ENCODE measurements at places on chromosomes 6 and 20.

- no peak for DNase-seq
Measured at GRCh38 chr6:98670045-98670746, 164.2 kb upstream of the POU3F2 start.

GRCh38 chr20:35578469-35578868 lies 36.6 kb downstream of the ERGIC3 start:
- no peak for DNase-seq

- no peak for DNase-seq
Measured at GRCh38 chr20:57619051-57619831, 985 bp downstream of the ZBP1 start.

- peak; percentile 92 for DNase-seq
Measured at GRCh38 chr6:158894193-158894592, 75.0 kb upstream of the EZR start.

- no peak for DNase-seq
Measured at GRCh38 chr20:38131588-38132121, 33.4 kb downstream of the TGM2 start.

- DNase-seq, result peak; percentile 49
Measured at GRCh38 chr6:166515072-166515810, 71.2 kb downstream of the RAMACL start.

GRCh38 chr6:120116343-120116742 lies 766.8 kb upstream of the MAN1A1 start:
- no peak for DNase-seq

GRCh38 chr6:148407372-148407771 lies 64.7 kb downstream of the SASH1 start:
- DNase-seq, result no peak

GRCh38 chr6:32895006-32895345 lies 41.0 kb downstream of the PSMB9 start:
- DNase-seq, result no peak

DNA sequence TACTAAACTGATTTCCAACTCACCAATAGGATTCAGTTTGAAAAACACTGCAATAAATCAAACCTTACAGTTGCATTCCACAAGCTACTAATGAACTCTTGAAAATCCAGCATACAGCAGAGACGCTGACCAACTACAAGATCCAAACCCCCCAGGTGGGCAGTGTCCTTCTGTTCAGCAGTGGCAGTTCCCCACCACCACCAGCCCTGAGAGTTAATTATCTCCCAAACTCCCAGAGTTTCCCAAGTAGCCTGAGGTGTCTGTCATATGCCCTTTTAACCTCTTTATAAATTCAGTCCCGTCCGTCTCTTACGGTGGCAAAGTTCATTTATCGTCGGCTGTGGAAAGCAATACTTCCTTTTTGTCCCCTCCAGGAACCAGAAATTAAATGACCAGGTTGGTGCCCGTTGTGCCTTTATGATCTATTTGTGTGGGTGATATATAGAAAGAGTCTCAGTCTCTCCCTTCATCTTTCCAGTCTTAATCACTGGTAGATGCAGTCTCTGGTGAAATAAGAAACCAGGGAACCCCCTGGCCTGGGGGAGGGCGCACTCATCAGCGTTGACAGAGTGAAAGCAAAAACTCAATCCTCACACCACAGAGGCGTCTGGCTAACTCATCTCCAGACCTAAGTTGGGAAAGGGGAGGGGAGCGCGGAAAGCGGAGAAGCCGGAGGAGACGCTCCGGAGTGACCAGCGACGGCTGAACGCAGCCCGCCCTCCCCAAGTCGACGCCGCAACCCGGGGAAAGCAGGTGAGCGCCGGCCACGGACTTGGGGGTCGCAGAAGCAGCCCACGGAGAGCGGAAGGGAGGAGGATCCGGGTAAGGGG lies 717 bp downstream of the MRPL14 start:
- DNase-seq, result peak; percentile 61

DNA sequence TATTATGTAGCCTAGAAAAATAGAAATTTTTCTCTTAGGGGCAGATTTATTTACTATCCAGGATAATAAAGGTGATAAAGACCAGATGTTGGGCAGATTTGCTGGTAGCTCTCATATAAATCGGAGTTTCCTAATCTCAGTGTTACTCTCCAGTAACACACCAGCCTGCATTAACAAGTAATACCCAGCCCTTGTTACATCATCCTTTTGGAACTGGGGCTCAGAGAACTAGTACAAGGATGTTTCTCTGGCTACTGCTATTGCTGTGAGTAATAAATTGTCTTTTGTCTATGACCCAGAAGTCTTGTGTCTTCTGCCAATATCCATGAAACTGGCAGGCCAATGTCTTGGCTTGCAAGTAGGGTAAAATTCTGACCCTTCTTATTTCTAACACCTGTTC lies 16.8 kb downstream of the TPD52L1 start:
- DNase-seq, result no peak

GRCh38 chr6:161128230-161128629 lies 136.7 kb downstream of the MAP3K4 start:
- DNase-seq, result no peak

DNA sequence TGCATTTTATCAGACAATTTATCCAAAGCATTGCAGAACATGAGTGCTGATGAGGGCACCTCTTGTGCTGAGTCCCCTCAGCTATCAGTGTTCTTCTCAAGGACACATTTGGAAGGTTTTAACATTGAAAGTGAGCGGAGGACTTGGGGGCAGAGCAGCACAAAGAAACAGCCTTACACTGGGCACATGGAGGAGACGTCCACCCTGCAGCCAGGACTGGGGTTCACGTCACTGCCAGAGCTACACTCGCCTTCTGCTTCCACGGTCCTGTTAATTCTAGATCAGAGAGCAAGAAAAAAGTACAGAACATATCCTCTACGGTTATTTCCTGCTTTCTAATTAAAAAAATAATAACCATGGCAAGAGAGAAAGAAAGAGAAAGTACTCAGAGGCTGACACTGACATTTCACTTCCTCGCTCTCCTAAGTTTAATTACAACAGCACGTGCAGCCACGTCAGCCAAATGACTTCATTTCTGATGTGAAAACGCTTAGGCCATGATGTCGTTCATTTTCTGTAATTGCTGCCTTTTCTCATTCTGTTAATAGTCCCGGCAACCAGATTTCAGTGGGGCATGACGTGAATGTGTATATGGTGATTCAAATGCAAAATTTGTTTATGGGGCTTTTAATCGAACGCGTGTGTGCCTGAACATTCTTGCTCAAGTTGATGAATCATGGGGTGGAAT lies 5.1 kb downstream of the PRND start:
- no peak for DNase-seq

DNA sequence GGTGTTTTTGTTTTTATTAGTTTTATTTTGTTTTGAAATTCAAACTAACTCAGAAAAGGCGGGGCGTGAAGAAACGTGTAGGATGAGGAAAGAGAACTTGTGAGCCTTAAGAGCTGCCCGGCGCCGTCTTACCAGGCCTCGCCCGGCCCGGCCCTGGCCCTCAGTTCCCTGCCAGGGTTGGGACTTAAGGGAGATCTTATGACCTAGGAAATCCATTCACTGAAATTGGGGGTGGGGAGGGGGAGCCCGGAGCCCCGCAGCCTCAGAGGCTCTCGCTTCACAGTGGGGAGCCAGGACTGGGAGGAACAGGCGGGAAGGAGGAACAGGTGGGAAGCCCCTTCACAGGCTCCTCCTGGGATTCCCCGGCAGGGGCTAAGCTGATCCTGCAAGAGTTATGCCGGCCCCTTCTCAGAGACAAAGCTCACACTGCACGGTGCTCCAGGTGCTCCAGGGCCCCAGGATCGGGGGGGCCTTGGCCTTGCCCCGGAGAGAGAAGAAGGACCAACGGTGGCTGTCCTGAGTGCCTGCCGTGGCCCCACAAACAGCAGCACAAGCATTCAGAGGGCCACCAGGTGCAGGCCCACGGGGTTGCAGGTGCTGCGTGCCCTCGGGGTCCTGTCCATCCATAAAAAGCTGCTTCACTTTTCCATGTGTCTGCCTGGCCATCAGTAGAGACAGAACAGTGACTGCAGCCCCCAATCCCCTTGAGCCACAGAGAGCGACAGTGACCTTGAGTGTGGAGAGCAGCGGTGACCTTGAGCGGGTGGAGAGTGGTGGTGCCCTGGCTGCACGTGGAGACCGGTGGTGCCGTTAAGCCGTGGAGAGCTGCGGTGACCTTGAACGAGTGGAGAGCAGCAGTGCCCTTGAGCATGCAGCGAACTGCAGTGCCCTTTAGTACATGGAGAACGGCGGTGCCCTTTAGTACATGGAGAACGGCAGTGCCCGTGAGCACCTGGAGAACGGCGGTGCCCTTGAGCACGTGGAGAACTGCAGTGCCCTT lies 152.7 kb downstream of the DLL1 start:
- no peak for DNase-seq

DNA sequence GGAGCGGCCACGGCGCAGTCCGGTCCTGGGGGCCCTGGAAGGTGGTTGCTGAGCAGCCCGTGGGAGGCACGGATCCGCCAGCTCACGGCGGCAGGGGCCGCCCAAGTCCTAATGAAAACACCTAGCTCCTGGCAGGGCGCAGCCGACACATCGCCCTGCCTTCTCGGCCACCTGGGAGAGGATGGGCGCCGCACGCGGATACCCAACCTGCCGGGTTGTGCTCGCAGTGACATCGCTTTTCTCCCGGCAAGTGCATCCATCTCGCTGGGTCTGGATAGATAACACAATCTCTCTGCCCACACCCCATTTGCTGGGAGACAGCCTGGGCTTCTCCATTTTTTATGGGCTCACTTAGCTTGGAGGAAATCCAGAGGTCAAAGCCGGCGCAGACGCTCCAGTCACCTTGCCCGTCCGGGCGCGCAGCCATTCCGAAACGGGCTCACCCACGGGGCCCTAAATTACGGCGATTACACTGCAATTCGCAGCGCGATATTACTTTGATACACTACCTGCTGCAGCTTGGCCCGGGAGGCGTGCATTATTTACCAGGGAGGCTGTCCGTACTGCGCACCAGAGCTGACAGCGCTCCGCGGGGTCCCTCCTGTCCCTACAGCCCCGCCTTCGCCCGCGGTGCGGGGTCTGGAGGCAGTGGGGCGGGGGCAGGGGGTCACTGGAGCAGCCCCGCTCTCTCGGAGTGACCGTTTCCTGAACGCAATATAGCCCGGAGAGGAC lies 36.2 kb upstream of the CCDC167 start:
- peak; percentile 32 for DNase-seq

GRCh38 chr6:169800116-169800667 lies 48.8 kb downstream of the ERMARD start:
- no peak for DNase-seq

DNA sequence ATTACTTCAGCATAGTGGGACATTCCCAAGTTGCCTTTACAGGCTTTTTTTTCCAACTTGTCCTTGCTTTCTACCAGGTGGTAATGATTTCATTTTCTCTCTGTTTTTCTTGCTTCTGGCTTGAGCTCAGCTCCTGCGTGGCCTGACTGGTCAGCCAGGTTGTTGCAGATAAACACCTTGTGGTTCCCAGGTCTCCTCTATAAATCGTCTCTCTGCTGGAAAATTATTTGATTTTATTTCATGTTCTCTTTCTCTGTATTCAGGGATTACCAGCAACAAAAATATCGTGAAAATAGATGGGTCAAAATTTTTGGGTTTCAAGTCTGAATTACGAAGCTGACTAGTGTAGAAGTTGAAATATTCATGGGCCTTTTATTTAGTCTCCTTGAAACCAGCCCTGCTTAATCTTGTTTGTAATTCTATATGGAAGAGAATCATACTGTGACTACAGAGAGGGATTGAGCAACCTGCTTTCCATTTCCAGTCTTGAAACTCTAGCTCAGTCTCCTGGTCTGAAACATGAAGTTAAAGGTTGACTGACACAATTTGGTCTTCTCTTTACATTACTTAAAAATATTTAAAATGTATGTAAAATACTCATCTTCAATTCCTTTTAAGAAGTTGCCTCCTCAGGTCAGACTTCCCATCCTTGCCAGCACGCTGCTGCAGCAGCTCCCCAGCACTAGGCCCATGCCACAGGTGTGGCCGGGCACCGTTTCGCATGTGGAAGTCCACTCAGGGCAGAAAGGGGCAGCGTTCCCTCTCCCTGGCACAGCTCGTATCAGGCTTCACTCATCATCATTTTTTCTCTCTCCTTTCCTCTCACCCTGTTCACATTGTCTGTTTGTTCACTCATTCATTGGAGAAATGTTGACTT lies 7.1 kb downstream of the DUSP22 start:
- no peak for DNase-seq

DNA sequence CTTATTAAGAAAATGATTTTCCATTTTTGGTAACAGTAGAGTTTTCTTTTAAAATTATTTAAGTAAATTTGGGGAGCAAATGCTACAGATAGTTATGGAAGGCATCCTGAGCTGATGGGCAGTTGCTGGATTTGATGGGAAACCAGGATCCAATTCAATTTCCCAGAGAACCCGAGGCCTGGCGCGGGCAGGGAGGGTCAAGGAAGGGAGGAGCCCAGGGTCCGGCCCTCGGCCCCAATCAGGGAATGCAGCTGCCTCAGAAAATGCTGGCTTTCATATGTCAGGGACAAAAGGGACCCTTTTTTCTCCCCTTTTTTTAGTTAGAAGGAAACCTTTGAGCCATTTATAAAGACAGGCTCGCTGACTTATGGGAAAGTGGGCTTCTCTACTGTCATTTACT lies 42.1 kb downstream of the CTCFL start:
- no peak for DNase-seq

GRCh38 chr20:50866831-50867230 lies 64.4 kb downstream of the ADNP start:
- no peak for DNase-seq

DNA sequence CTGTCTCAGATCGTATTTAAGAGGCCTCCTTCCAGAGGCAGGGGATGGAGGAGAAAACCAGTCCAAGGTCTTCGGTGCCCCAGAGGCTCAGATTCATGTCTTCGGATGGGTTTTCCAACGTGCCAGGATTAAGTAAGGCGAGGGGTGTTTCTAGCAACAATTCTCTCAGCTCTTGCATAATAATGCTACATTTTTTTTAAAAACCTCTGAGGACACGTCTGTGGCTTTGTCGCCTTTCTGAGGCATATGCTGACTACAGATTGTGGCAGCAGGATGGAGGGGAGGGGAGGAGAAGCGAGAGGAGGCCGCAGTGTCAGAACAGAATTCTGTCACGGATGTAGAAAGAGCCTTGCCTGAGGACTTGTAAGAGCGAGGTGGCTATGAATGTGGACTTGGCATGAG lies 17.7 kb upstream of the CCDC167 start:
- DNase-seq, result no peak

GRCh38 chr20:20331817-20332216 lies 36.1 kb upstream of the INSM1 start:
- no peak for DNase-seq

- DNase-seq, result no peak
Measured at GRCh38 chr6:118325220-118325860, 222.8 kb upstream of the PLN start.

DNA sequence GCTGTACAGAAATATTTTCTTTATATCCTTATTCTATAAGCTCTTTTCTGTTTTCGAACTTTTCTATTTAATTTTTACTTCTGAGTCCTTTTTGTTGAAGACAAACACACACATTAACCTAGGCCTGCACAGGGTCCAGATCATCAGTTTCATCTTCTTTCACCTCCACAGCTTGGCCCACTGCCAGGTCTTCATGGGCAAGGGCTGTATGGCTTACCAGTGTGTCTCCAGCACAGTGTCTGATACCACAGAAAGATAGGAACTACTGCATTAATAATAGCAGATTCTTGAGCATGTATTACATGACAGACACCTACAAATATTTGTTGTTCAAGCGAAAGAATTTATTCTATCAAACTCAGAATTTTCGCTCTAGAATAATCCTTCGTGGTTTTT lies 24.4 kb downstream of the QKI start:
- no peak for DNase-seq

- no peak for DNase-seq
Measured at GRCh38 chr20:59605601-59606364, 1.4 kb downstream of the PHACTR3 start.

All from ACHN (cell line).